ENCODE measurements at places on chromosomes 6 and 20.

DNA sequence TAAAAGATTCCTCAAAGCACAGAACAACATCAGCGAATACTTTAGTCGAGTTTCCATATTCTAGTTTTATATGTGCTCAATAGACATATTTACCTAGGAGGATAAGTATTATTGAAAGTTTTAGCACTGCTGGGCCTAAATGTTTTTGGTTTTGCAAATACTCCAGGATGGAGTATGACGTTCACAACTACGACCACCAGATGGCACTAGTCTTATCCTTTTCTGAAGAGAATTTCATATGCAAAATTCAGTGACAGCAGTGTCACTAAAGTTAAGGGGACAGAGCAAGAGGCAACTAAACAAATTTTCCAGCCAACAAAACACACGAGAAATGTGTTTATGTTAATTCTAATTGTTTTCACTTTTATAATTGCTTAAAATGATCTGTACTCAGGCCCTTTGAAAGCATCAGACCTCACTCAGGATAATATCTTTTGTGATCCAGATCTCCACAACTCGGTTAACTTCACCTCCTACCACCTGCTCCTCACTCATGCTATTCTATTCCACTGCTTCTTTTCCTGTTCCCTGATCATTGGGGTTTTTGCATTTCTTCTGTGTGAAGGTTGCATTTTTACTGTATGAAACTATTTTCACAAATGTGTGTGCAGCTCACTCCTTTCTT is 220.8 kb downstream of the TRDN start:
- DNase-seq = no peak

DNA sequence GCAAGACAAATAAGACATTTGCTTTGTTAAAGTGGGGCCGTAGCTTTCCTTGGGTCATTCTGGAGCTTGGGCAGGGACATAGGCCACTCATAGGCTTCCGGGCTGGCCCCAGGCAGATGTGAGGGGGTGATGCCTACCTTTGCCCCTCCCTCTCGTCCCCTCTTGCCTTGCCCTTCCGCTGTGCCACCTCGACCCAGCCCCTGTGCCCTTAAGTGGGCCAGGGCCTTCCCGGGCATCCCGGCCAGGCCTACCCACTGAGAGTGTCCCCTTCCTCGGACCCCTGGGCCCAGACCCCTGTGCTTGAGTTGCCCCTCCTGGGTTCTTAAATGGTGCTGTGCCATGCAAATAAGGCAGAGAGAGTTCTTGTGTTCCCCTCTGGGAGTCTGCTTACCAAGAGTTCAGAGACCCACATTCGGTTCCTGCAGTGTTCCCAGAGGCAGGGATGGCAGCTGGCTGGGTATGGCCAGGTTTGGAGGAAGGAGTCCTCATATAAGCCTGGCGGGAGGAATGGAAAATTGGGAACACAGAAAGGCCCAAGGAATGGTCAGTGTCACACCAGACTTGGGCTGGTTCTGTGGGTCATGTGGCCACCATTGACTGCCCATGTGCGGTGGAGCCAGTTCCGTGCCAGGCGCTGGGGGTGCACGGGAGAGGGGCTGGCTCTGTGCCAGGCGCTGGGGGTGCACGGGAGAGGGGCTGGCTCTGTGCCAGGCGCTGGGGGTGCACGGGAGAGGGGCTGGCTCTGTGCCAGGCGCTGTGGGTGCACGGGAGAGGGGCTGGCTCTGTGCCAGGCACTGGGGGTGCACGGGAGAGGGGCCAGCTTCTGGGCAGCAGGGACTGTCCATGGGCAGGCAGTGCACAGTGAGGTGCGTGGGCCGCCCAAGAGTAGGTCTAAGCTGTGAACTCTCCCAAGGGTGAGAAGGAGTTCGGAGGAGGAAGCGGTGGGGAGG is 173.5 kb upstream of the SNX9 start:
- DNase-seq = no peak

- no peak for DNase-seq
Measured at GRCh38 chr6:15504040-15504495, 158.8 kb downstream of the DTNBP1 start.

DNA sequence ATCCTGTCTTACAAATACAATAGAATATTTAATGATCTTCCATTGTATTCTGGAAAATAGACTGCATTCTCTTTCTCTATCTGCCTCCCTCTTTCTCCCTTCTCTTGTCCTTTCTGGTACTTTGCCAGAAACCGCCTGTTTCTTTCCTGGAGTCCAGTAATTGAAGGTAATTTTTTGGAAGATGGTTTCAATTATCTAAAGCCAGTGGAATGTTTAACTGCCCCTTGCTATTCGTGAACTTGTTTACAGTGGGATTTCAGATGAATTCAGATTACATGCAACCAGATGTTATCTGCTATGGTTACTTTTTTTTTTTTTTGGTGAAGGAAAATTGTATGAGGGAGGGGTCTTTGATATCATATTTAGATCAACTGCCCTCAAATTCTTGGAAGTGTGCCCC is 655.5 kb upstream of the FLRT3 start:
- no peak for DNase-seq

- no peak for DNase-seq
Measured at GRCh38 chr20:51624157-51624731, 81.7 kb upstream of the NFATC2 start.

GRCh38 chr6:22082218-22082617 is 214.6 kb downstream of the PRL start:
- no peak for DNase-seq

DNA sequence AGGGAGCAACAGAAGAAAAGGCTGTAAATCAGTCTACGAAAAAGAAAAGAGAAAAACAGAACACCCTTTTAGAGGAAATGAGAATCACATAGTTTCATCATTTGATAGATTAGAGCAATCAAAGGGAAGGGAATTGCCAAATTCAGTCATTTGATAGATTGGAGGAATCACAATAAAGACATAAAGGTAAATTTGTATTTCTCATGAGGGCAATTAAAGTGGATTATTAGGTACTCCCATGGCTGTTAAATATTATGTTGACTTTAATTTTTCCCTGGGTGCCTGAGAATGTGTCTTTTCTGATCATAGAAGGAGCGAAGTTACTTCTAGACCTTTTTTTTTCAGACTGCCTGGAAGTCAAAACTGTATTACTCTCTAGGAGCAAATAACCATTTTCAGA is 1145.7 kb downstream of the EPHA7 start:
- no peak for DNase-seq

GRCh38 chr6:51568771-51569170 is 518.6 kb downstream of the PKHD1 start:
- DNase-seq = no peak

DNA sequence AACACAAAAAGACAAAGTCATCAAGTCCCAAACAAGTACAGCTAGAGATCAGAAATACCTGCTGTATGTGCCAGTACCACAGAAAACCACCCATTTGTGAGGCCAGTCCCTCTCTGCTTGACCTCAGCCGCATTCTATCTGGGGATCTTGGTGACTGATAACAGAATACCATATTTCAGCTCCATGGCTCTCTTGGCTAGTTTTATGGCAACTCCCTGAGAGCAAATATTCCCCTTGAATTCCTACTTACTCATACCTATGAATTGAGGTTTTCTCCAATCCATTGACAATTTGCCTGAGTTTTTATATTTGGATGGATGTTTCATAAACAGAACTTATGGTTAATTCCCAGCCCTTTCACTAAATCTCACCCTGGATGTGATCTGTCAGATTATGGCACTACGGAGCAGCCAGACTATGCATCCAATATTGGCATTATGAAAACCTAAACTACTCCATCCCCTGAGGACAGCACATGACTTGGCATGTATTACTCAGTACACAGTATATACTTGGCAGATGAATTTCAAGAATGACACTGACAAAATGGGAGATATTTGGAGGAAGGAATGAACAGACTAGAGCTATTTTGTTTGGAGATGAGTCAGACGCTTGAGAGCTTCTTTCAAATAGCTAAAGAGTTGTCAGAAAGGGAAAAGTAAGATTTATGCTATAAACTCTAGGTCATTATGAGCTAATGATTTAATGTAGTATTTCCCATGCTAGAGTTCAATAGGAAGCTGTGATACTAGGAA is 95.7 kb downstream of the PRDM1 start:
- no peak for DNase-seq

GRCh38 chr6:159212028-159212427 is 42.8 kb downstream of the FNDC1 start:
- no peak for DNase-seq
